SIG-M5 (cell line): ENCODE measurements at places on chromosomes 2 and 18.

GRCh38 chr2:227876300-227876801, 4.9 kb downstream of the DAW1 start:
- DNase-seq, result no peak

DNA sequence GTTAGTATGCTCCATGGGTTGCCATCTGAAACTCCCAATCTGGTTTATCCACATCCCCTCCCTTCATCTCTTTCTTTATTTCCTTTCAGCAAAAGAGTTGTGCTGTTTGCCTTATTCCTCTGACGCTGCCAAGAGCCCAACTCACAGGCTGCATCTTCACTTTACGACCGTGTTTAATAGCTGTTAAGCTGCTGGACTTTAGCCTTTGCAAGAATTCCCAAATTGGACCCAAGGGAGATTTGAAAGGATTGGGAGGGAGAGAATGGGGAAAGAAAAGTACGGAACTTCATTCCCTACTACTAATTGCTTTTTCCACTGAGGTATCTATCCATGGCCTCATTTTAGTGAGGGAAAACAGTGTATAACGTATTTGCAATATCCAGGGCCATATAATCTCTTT, 263.4 kb upstream of the MEIS1 start:
- no peak for DNase-seq

- DNase-seq, result no peak
Measured at GRCh38 chr2:51717312-51717711, 685.4 kb upstream of the NRXN1 start.

- no peak for DNase-seq
Measured at GRCh38 chr18:21296045-21296444, 54.0 kb downstream of the GREB1L start.

DNA sequence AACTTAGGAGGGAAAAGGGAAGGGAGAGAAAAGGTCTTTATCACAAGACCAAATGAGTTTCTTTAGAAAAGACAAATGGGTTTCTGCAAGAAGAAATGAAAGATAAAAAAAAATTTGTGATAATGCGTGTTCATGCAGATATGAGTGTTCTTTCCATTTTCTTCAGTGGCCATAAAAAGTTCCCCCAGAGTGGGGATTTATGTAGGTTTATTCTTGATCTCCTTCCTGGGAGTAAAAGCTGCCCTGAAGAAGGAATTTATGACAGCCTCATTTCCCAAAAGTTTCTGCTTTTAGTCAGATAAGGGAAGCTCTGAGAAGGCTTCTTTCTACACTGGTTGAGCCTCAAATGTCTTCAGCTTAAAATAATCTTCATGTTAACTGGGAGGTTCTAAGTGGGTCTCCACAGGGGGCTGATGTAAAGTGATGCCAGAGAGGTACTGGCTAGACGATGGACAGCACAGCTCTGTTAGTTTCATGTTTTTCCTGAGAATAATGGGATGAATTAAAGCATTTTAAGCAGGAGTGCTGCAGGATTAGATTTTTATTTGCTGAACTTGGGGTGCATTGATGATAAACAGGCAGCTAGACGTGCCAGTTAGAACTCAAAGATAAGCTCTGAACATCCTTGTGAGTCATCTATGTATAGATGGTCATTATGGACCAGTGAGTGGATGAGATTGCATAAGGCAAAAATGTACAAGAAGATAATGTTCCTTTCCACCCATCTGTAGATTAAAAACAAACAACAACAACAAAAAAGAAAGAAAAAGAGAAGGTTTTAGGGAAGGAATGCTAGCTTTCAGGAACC, 99.4 kb upstream of the MSH2 start:
- no peak for DNase-seq

DNA sequence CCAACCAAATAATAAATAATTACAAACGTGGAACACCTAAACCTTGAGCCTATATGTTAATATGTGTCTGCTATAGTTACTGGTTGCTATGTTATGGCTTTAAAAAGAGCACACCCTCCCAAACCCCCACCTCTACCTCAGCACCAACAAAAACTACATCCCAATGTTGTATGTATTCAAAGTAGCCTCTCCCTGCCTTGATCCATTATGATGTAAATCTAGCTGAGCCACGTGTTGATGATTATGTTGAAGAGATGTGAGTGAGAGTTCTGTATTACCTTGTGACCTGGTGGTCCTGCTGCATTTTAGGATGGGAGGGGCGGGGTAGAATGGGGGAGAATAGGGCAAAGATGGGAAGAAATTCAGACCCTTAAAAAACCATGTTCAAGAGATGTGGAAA, 4.8 kb downstream of the MFSD6 start:
- no peak for DNase-seq

DNA sequence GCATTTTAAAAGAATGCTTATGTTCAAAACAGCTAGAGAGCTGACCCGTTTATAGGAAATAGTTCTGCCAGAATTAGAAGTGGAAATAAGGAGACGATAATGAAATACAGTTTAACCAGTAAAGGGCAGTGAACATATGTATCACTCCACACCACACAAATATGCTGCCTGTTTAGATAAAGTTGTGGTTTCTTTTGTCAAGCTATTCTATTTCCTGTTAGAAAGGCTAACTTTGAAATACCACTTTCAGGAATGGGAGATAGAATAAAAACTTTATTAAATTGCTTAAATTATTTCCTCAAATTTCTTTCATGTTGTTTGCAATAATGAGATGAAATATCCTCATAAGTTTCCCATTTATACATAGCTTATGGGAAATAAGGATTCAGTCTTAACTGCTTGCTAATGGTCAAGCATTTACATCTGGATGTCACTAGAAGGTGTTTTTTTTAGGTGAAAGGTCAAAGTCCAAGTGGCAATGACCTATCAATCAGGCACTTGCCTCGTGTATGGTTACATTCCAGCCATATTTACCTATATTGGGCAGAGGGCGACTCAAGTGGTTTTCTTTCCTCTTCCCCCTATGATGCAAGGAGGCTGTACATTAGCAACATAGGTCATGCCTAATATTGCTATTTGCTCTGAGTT, 148.9 kb downstream of the ZEB2 start:
- DNase-seq, result no peak
